AG08395 (cell line): ENCODE measurements at places on chromosomes 1 and 21.

DNA sequence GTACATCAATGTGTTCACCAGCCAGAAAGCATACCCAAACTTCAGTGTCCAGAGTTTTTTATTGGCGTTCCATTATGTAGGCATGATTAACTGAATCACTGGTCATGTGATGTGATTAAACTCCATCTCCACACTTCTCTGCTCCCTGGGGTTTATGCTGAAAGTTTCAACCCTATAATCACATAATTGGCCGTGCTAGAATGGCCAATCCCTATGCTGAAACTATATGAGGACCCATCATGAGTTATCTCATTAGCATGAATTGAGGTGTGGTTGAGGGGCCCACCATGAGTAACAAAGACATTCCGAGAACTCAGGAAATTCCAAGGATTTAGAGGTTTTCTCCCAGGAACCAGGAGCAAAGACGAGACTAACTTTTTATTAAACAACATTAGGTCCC is 31.8 kb upstream of the FBXO28 start:
- DNase-seq: no peak

- no peak for DNase-seq
Measured at GRCh38 chr21:8994640-8995511, 1526.5 kb upstream of the TPTE start.

DNA sequence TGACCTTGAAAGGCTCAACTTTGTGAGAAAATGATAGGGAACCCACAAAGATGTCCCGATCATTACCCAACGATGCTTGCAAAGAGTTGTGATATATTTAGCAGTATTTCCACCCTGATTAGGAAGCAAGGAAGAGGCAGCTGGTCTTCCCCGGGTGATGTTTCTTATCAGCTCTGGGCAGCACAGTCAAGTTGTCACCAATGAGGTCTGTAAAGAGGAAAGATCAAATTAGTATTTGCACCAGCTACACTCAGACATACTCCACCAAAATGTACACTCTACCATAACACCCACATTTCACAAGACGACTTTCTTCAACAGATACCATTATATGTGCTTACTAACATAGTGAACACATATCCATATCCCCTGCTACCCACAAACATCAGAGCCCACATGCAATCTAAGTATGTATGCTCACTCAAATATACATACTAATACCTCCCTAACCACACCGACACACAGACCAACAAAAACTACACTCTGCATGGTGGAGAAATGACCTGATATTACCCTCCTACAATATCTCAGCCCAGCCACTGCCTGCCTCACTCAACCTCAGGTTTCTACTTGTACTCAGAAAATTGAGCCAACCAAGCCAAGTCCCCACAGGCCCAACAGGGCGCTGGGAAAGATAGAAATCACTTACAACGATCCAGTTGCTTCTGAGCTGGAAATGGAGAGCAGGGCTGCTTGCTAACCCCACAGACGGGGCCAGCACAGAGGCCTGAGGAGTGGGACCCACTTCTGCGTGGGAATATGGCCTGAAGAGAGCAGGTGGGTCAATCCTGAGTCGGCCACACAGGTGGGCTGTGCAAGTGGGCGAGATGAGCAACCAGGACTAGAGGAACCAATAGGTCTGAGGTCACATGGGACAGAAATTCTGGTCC is 4.6 kb upstream of the BTG2 start:
- no peak for DNase-seq

DNA sequence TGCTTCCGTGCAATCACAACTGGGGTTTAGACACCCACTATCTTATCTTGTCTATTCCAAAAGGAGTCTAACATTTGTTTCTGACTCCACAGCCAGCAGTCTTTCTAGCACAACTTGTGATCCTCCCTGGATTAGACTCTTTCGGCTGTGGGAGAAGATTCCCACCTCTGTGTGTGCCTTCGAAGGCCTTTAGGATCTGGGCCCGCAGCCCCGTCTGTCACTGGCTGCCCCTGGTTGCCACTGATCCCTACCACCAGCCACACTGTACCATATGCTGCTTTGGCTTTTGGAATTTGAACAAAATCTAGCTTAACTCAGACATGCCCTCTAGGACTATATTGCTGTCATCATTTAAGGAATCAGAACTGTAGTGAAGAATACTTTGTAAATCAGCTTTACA is 18.0 kb downstream of the NTPCR start:
- no peak for DNase-seq

DNA sequence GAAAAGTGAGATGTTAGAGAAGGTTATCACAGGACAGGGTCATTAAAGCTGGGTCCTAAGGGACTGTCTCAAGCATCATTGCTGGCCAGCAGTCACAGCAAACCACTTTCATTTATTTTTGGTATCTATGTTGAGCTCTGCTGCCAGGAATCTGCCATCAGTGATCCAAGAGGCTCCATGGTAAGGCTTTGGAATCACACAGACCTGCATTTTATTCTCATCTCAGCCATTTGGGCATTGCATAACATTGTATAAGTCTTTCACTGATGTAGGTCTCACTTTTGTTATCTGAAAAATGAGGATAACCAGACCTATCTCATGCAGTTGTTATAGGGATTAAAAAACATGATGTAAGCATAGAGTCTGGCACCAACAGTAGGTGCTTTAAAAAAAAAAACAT is 77.5 kb downstream of the OMA1 start:
- no peak for DNase-seq
